ENCODE measurements at places on chromosomes 12 and 14.

DNA sequence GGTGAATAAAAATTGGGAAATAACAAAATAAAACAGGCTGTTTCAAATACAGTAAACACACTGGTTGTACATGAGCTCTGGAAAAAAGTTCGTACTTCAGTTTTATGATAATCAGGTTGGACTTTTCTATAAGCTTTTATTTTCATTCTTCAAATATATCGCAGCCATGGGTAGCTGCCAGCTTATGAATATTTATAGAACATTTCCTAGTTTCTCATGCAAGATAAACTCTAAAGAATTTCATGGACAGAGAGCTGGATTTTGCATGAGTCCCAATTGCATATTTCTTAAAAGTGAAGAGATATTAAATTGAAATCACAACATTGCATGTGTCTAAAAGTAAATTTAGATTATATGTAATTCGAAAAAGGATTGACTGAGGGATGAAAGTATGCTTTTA lies 827.6 kb downstream of the SLC6A15 start:
- no peak for DNase-seq

DNA sequence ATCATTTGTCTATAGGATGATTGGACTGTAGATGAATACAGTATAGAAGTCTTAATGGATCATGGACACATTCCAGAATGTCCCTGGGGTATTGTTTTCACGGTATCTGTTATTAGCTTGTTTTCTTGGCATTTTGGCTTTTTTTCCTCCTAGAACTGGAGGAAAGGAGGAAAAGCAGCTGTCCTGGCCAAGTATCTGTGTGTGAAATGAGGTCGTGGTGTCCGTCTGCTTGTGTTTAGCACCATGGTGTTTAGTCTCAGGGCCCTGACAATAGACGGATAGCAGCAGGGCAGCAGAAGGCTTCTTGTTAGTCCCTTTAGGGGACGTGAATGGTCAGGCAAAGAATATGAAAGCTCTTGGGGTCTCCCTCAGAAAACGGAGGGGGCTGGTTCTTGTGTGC lies 21.2 kb downstream of the FGF6 start:
- DNase-seq = no peak

- DNase-seq = no peak
Measured at GRCh38 chr14:75543786-75544185, 21.5 kb downstream of the BATF start.

DNA sequence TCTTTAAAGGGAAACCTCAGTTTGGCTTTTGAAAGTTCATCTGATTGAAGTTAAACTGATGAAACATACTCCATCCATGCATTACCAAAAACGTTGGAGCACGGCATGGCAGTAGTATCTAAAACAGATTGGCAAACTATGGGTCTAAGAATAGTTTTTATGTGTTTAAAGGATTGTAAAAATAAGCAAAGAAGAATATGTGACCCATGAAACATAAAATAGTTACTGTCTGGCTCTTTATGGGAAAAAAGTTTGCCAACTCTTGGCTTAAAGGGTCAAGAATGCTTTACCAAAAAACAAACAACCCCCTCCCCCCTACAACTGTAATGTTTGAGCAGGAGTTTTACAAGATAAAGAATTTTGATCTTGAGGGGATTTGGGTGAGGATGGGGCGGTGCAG lies 32.6 kb downstream of the TRAF3 start:
- DNase-seq = no peak

DNA sequence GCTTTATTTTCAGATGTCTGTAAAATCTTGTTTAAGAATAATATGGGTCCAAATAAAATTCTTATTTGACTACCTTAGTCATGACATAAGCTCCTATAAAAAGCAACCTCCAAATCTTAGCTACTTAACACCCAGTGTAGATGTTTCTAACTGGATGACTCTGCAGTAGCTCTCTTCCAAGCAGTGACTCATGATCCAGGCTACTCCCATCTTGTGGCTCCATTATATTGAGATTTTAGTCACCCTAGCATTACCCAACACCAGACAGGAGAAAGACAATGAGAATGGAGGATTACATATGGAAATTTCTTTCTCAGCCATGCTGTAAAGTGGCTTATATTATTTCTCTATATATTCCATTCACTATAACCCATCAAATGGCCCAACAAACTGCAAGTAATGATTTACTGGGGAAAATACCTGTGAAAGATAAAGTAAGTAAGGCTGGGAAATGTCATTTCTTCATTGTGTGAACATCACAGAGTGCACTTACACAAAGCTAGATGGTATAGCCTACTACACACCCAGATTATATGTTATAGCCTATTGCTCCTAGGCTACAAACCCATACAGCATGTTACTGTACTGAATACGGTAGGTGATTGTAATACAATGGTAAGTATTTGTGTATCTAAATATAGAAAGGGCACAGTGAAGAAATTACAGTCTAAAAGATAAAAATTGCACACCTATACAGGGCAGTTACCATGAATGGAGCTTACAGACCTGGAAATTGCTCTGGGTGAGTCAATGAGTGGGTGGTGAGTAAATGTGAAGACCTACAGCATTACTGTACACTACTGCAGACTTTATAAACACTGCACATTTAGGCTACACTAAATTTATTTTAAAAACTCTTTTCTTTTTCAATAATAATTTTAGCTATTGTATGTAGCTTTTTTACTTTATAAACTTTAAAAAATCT lies 163.2 kb downstream of the DYRK2 start:
- peak; percentile 8 for DNase-seq

GRCh38 chr14:31954991-31955390 lies 122.1 kb upstream of the ARHGAP5 start:
- DNase-seq = no peak

DNA sequence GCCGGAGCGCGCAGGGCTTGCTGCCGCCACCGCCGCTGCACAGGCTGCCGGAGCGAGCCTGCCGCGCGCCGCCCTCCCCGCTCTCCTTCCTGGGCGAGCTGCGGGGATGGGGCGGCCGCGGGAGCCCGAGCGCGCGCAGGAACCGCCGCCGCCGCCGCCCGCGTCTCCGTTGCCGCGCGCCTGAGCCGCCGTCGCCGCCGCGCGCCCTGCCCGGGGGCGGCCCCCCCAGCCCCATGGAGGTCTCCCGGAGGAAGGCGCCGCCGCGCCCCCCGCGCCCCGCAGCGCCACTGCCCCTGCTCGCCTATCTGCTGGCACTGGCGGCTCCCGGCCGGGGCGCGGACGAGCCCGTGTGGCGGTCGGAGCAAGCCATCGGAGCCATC lies 352 bp downstream of the PLXNC1 start:
- DNase-seq = no peak

DNA sequence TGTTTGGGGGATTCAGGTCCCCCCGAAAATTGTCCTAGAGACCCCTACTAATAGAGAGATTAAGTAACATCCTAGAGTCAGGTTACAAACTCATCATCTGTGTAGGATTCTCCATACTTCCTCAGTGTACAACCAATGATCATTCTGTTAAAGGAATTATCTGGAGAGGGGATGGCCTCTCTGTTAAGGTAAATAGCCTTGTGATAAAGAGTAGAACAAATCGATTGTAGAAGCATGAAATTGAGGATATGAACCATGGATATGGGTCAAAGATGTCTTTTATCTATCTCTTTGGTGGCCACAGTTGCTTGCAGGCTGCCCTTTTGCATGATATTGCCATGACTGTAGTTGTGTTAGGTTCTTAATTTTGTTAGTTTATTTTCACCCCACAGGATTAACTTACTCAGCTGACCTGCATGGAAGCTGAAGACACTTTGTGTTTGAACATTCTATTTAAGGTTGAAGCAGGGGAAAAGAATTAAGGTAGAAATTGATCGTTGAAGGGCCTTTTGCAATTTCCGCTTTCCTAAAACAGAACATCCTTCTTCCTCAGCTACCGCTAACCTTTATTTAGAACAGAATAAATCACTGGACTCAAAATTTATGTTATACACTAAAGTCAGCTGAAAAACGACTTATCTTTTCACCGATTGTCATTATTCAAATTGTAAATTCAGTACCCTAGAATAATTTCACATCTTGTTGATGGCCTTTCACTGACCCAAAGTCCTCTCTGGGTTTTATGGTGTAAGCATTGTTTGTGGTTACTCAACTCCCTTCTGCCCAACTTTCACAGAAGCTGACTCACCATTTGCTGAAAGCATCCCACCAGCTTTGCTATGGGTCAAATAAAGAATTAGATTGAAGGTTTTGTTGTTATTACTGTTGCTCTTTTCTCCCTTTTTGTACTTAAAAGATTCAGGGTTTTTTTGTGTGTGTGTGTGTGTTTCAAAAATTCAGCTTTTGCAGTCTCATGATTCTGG lies 52.3 kb downstream of the IRAK3 start:
- peak; percentile 94 for DNase-seq

DNA sequence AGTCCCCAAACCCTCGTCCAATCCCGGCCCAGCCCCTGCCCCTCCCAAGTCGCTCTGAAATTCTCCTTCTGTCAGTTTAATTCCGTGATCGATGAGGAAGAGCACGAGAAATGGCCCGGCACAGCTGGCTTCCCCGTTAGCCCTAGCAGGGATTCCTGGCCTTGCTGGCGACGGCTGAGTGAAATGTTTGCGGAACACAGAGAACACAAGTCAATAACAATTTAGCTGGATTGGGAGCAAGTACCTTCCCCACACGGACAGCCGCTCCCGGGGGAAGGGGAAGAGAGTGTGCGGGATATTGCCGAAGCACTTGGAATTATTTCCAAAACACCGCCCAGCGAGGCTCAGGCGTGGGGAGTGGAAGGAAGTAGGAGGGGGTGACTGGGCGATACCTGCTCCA lies 134.6 kb downstream of the RBM19 start:
- no peak for DNase-seq

DNA sequence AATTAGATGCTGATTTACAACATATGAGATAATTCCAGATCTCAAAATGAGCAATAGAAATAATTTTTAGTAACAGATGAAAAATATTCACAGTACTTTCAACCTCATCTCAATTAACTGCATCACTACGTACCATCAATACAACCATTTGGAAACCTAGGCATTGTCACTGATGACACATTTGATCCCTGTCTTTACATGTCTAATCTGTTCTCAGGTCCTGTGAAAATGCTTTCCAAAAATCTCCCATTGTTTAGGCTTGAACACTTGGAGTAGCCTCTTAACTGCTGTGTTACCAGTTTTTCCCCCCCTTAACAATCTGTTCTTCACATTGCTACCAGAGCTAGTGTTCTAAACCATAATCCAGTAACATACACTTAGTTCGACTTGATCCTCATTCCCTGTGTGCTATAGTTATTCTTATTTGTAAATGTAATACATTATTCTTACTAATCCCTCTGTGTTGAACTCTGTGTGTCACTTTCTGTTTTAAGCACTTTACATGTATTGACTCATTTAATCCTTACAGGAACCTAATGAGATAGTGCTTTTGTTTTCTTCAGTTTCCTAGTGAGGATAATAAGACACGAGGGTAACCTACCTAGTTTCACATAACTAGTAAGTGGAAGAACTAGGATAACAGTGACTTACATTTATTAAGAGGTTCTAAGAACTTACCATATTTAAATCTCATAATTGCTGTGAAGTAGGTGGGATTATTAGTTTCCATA lies 41.7 kb downstream of the LARP4 start:
- no peak for DNase-seq

DNA sequence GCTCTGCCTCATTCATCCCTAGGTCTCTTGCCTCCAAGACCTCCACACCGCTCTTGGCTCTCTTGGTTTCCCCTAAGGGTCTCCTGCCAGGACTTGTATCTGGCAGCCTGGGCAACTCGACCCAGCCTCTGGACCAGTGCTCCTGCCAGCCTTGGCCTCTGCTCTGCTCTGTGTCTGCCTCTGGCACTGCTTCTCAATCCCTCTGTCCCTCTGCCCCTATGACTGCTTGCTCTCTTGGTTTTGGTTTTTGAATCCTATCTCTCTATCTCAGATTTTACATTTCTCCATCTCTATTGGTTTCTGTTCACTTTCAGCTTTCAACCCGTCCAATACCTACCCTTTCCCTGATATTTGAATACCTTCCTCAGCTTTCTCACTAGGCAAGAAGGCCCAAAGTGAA lies 6.3 kb downstream of the ITGA5 start:
- DNase-seq = no peak

DNA sequence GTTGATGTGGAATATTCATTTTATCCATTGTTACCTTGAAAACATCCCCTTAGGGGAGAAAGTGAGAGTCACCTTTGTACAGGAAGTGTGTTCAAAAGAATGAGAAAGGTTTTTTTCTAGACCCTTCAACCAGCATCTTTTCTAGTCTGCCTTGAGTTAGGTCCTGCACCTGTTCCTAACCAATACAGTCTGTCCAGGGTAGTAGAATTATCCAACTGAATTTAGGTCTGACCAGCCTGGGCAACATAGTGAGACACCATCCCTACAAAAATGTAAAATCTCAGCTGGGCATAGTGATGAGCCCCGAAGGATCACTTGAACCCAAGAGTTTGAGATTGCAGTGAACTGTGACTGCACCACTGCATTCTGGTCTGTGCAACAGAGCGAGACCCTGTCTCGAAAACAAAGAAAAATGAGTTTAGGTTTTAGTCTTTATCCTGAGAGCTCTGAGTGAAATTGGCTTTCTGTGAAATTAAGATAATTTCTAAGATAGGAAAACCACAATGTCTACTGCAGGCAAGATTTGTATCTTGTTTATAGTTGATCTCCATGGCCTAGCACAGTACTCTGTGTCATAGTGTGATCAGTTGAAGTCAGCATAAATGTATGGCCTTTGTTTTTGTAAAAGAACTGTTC lies 25.2 kb downstream of the ARHGAP5 start:
- DNase-seq = no peak

DNA sequence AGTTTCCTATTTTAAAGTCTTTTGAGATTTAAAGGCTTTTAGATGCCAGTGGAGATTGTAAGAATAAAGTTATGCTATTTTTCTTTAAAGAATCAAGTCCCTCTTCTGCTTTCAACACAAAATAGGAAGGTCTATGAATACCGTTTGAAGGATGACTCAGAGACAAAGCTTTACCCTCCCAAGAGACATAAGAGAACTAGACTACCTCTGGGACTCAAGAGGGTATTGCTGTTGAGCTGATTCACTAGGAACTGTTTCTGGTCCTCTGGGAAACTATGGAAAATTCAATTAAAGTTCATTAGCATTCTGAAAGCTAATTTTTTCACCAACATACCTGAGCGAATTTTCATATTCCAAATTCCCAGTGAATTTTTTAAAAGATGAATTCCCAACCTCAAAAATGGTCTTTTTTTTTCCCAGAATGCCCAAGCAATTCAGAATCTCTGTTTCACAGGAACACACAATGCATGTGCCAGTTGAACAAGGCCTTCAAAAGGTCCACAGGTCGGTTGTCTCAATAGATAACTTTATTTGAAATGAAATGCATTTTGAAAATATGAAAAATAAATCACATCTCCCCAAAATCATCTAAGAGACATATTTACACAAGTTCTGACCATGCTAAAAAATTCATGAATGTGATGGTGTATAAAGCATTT lies 6.5 kb downstream of the PHLDA1 start:
- peak; percentile 90 for DNase-seq

DNA sequence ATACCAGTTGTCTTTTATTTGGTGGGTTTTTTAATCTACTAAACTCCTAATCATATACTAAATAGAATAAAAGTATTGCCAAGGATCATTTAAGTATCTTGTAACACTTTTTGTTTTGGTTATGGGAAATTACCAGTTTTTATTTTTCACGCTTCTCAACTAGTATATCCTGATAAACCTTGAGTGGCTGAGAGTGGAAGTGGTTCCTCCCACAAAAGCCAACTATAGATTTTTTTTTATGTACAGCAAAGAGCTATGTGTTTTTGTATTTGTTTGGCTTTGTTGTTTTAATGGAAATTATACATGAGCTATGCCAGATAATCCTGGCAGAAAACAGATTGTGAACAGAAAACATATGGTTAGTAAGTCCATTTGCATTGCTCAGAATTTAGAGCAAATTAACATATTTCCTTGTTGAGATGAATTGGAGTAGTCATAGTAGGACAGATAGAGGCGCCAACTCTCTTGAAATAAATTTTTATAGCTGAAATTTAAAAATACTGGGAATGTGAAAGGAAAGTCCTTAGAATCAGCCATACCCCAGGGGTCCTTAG lies 60.9 kb upstream of the PSMA6 start:
- no peak for DNase-seq
